ENCODE measurements at places on chromosomes 11 and 22.

GRCh38 chr22:38429499-38430068, 25.4 kb downstream of the KCNJ4 start:
- no peak for DNase-seq

DNA sequence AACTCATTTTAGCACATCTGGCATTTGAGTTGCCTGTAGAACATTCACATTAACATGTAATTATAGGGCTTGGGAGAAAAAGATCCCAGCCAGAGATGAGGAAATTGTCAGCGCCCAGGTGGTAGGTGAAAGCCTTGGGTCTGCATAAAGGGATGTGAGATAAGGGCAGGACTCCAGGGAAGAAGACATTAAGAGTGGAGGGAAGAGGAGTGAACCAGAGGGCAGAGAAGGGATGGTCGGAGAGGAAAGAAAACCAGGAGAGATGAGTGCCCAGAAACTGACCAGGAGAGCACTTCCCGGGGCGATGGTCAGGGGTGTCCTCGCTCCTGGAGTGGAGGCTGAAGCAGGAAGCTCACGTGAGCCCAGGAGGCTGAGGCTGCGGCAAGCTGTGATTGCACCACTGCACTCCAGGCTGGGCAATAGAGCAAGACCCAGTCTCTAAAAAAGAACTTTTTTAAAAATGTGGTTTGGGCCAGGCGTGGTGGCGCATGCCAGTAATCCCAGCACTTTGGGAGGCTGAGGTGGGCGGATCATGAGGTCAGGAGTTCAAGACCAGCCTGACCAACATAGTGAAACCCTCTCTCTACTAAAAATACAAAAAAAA, 20.3 kb upstream of the DGKZ start:
- no peak for DNase-seq

GRCh38 chr11:34986883-34987520, 70.6 kb downstream of the PDHX start:
- no peak for DNase-seq

GRCh38 chr11:2521733-2522630, 77.2 kb downstream of the KCNQ1 start:
- DNase-seq = peak; percentile 36

DNA sequence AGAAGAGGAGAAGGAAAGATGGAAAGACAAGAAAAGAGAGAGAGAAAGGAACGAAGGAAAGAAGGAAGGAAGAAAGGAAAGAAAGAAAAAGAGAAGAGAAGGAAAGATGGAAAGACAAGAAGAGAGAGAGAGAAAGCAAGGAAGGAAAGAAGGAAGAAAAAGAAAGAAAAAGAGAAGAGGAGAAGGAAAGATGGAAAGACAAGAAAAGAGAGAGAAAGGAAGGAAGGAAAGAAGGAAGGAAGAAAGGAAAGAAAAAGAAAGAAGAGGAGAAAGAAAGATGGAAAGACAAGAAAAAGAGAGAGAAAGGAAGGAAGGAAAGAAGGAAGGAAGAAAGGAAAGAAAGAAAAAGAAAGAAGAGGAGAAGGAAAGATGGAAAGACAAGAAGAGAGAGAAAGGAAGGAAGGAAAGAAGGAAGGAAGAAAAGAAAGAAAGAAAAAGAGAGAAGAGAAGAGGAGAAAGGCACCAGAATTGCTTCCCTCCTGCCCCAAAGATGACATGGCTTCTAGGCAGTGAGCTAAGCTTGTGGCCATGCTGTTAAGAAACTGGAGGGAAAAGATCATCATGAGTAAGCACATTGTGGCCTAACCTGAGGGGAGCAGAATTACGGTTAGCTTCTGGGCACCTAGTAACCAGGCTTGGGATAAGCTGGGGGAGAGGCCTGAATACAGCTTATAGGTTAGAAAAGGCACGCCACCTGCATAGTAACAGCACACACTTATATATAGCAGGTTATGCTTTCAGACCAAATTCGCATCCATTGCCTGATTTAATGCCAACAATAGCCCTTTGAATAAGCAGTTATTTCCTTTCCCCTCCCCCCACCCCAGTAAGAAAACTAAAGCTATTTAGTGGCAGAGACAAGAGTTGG, 2.3 kb upstream of the ST3GAL4 start:
- no peak for DNase-seq

DNA sequence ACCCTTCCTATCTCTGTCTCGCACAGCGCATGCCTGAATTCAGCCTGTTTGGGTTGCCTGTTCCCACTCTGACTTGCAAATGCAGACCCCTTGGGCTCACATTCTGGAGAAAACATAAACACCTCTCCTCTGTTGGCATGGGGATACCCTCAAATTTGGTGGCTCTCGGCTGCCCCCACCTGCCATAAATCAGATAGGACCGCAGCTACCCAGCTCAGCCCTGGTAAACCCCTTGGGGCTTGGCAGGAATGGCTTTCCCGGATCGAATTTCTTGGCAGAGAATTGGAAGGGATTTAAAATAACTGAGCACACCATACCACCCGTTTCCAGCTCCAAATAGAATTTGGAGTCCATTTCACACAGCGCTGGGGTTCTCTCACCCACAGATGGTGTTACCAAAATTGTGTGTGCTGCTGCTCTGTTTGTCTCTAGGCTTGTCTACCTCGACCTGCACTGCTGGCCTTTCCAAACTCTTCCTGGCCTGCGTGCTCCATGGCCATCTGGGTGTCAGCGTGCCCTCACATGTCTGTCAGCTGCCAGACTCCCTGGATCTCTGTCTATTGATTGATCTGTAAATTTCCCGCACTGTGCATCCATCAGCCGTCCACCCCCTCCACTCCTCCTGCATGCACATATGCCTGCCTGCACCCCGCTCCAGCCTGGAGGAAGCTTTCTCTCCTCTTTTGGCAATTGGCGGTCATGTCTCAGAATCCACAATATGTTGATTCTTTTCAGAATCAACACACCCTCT, 134.0 kb downstream of the NTM start:
- no peak for DNase-seq

GRCh38 chr11:126032375-126032774, 30.3 kb downstream of the CDON start:
- no peak for DNase-seq

DNA sequence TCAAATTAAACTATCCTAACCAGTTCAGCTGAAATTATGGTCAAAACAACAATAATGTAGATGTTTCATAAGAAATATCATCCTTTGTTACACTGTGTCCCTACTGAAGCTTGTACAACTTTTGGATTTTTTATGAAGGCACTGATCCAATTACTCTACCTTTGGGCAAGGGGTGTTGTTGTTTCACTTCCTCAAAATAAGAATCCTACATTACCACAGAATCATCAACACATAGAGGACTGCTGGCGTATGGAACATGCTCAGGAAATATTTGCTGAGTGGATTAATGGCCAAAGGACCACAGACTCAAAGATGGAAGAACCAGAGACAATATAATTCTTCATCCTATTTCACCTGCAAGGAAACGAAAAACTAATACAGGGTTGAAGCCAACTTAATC, 907.5 kb upstream of the CCDC90B start:
- DNase-seq = no peak

DNA sequence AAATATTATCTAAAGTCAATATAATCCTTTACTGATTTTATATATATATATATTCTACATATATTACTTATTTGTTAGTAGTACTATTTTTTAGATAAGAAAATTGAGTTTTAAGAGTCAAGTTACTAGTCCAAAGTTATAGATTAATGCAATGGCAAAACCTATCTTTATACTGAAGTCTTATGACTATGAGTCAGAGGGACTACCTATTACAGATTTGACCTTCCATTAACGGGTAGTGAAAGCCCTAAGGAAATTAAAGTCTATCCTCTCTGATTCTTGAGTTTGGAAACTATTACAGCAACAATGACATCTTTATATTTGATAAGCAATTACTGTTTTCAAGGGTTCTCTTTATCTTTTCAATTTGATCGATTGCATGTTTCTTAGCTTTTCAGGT, 315.8 kb downstream of the CASP12 start:
- no peak for DNase-seq

GRCh38 chr11:460331-461199, 10.5 kb downstream of the PTDSS2 start:
- no peak for DNase-seq

GRCh38 chr11:76670485-76671236, at the start of gene LRRC32:
LRRC32 (minus strand) TSS chr11:76670747; CDS start chr11:76665954, 4,793 bp downstream.
- DNase-seq = peak; percentile 71

GRCh38 chr11:46601129-46601528, 7.3 kb upstream of the AMBRA1 start:
- DNase-seq = no peak

- DNase-seq = no peak
Observed at GRCh38 chr11:1826552-1827094, 8.2 kb upstream of the SYT8 start.

DNA sequence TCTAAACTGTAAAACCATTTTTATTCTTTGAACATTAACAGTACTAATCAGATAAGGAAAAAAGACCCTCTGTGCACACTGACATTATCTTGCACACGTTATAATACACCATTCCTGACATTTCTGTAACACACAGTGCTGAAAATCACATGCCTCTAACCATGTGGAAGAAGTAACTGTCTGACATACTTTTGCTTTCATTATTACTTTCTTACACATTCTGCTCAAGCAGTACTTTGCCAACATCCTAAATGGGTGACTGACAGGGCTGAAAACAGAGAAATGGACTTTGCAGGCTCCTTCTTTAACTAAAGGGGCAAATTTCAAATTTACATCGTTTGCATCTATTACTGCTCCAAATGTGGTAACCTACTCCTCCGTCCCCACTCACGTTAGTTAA, 22.8 kb upstream of the TP53AIP1 start:
- DNase-seq = no peak

- no peak for DNase-seq
Observed at GRCh38 chr11:129917231-129917630, 21.9 kb upstream of the NFRKB start.

- no peak for DNase-seq
Observed at GRCh38 chr11:10087186-10087922, 206.7 kb downstream of the SBF2 start.

DNA sequence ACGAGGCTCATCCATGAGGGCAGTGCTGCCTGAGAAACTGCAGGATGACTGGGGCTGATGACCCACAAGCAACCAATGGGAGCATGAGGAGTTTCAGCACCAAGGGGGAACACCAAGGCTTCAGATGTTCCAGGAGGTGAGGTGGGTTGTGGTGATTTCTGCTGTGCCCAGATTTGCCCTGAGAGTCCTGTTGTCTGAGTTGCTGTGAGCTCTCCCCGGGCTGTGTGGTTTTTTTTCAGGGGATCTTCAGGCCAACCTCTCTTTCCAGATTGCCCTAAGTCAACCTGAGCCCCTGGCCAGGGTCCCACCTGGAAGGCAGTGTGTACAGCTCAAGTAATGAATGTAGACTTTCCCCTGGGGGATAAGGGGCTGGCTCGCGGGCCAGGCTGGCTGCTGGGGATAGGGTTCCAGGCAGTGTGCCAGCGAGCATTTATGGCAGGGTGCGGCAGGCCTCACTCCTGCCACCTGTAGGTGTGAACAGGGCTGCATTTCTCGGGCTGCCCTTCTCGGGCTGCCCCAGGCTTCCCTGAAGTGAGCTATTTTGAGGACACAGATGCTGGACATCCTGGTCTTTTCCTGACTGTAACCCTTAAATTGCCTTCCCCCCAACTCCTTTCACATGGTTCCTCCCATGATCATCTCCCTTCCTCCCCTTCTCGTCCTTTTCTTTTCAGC, 9.8 kb downstream of the SLC22A6 start:
- DNase-seq = peak; percentile 57

DNA sequence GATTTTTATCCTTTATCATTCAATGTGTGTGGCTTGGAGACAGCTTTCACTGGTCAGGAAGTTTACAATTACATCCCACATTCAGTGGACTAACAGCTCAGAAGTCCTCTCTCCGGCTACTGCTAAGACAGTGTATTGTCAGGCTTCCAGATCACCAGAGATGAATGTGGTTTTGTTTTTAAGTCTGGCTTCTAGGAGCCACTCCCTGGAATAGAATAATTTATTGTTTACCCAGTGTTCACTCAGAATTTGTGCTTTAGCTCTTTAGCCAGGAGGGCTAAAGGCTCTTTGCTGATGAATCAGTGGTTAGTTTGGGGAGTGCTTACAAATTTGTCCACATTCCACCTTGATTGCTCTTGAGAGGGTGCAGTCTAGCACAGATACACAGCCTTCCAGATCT, 26.5 kb downstream of the TRIM77 start:
- DNase-seq = no peak

GRCh38 chr11:121524233-121524631, 71.5 kb upstream of the SORL1-AS1 start:
- DNase-seq = no peak

GRCh38 chr22:25573841-25574240, 9.4 kb downstream of the GRK3 start:
- no peak for DNase-seq

DNA sequence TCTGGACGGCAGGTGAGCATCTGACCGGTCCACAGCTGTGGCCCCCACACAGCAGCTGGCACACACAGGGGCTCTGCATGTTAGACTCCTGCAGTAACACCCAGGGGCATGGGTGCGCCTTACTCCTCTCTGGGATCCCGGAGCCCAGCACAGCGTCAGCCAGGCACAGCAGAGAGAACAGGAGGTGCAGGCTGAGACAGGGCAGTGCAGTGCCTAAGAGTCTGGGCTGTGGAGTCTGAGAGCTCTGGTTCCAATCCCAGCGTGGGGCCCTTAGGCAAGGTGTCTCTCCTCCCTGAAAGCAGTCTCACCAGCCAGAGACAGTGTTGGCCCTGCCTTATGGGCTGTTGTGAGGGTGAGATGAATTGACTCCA, 2.3 kb downstream of the NUDT8 start:
- no peak for DNase-seq

DNA sequence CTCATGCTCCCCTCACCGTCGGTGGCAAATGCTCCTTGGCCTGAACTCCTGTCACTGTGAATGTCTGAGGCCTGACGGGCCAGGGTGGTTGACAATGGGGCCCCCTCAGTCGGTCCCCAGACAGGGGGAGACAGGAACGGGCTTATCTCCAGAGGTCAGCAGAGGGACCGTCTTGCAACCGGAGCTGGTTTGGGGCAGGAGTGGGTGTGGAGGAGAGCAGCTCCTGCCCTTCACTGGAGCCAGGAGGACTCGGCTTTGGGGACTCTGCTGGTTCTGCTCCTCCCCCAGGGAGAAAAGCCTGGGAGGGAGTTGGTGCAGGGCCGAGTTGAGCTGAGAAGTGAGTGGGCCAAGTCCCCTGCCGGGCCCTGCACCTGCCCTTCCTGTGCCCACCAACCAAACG, 354.4 kb downstream of the BRD1 start:
- DNase-seq = peak; percentile 20

- DNase-seq = no peak
Observed at GRCh38 chr11:3245071-3245470, 12.9 kb upstream of the MRGPRE start.

GRCh38 chr22:33014621-33015020, 43.6 kb downstream of the SYN3 start:
- DNase-seq = no peak

DNA sequence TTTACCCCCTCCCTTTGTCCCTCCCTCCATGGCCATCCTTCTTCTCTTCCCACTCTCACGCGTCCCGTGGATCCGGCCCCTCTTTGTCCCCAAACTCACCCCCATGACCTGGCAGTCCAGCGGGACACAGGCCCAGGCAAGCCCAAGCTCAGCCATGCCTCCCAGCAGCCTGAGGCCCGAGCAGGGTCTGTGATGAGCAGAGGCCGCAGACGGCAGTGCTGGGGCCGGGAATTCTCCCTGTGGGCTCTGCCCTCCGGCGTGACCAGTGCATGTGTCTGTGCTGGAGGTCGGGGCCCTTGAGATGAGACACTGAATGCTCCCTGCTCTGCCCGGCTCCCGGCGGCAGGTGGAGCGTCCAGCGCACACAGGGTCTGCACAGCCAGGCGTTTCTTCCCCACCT, 237.9 kb downstream of the BRD1 start:
- no peak for DNase-seq
